Glomerular endothelial cell (primary cell): ENCODE measurements at places on chromosomes 6 and 20.

DNA sequence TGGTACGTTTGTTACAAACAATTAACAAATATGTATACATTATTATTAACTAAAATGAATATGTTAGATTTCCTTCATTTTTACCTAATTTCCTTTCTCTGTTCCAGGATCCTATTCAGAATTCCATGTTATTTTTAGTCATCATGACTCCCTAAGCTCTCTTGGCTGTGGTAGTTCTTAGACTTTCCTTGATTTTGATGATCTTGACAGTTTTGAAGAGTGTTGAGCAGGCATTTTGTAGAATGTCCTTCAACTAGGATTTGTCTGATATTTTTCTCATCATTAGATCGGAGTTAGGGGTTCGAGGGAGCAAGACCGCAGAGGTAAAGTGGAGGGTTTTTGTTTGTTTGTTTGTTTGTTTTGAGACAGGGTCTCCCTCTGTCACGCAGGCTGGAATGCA, 44.3 kb upstream of the ZNF184 start:
- no peak for DNase-seq

GRCh38 chr6:105759015-105759414, 327.1 kb upstream of the PRDM1 start:
- DNase-seq: no peak

DNA sequence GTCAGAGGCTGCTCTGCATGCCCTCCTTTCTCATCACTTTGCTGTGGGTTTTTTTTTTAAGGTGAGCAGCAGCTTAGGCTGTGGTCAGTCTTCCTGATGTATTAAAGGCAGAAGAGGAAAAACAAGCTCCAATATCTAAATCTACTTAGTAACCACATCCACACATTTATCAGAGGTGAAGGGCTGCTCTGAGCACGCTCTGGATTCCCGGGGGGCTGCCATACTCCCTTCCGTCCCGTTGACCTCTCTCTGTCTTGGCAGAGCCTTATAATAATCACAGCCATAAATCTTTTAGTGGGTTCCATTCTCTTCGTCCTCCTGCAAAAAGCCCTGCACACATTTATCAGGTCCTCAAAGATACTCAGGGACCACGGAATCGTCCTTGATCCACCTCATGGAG, 2.7 kb upstream of the LEMD2 start:
- no peak for DNase-seq

DNA sequence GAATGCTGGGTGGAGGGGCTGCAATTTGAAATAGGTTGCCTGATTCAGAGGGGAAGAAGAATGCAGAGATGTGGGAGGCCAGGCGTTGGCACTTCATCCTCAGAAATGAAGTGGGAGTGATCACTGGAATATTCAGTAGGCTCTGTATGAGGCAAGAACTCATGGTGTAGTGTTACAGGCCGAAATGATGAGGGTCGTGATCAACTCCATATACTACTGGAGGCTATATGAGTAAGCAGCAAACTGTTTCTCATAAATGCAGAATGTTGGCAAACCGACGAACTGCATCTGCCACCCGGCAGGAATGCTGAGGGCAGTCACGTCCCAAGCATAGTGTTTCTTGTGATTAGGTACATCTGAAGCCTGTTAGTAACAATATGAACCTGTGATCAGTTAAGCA, 12.7 kb downstream of the KCNS1 start:
- no peak for DNase-seq

DNA sequence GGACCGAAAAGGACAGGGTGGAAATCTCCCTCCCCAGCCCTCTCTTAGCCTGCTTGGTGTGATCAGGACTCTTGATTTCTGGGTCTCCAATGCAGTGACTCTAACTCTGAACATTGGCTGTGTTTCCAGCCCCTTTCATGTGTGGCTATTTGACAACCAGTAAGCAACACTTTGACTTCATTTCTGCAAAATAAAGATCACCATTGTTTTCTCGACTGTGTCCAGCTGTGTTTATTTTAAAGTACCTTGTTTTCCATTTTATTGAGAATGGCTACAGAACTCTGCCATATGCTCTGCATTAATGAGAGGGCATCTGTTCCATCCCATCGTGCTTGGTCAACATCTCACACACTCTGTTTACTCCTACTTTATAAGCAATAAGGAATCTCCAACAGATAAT, 60.9 kb upstream of the TAGAP start:
- no peak for DNase-seq

DNA sequence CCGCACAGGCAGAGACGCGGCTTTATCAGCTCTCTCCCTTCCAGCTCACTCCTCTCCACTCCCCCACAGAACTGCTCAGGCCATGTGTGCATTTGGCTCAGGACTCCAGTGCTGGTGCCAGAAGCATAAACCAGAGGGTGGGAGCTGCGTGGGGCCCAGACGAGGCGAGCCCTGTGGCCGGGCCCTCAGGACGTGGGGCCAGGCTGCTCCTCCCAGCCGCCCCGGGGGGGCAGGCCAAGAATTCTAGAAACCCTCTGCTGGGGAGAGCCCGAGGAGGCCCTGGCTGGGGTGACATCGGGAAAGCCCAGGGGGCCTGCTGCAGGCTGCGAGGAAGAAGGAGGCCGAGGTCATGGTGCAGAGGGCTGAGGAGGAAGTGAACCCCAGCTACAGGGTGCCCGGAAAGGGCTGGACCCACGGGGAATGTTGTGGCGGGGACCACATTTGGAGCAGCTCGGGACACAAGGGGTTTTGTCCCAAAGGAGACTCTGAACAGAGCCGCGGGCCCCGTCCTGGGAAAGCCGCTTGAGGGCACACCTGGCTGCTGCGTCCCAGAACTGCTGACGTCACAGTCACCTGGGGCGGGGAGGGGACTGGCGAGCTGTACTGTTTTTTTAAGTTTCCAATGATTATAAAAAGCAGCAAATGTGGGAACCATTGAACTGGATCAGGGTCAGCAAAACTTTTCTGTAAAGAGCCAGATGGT, 107.1 kb downstream of the BANF2 start:
- DNase-seq: no peak

DNA sequence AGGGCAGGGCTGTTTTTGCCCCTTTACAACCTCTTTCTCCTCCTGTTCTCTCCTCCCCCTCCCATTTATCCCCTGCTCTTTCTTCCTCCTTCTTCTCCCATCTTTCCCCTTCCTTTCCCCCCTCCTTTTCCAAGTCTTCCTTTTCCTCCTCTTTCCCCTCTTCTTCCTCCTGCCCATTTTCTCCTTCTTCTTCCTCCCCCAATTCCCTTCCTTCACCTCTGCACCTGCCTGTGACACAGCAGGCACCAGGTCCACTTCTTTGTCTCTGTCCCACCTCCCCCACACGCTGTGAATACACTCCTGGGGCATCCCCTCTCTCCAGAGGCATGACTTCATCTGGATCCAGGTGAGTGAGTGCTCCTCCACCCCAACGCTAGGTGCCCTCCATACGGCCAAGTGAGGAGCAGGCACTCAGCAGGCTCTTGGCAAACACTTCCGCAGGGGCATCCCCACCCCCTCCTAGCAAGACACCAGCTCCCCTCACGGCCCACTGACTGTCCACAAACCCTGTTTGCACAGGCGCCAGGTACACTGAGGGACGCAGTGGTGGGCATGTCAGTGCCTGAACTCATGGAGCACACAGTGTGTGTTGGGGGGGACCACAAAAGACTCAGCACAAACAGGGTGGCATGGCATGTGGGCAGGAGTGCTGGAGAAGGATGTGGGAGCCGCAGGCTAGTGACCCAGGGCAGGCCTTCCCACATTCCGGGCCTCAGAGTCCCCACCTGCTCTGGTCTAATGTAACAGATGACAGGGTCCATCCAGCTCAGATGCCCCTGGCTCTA, 10.7 kb upstream of the TLDC2 start:
- no peak for DNase-seq

DNA sequence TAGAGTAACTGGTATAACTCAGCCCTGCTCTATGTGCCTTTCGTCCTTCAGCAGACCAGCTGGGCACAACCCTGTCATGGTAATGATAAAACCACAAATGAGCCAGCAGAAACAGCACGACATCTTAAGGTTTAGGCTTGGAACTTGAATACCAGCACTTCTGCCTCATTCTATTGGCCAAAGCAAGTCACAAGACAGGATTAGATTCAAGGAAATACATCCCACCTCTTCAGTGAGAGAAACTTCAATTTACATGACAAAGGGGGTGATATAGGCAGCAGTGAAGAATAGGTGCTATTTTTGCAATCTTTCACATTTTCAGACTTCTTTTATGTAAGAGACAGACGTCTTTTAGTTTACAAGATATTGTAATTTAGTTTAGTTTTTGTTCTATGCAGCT, 69.8 kb upstream of the SLC35F1 start:
- no peak for DNase-seq

GRCh38 chr6:32212076-32212760, 11.6 kb downstream of the NOTCH4 start:
- no peak for DNase-seq

- DNase-seq: peak; percentile 88
Observed at GRCh38 chr6:12490904-12491571, 200.9 kb downstream of the EDN1 start.

DNA sequence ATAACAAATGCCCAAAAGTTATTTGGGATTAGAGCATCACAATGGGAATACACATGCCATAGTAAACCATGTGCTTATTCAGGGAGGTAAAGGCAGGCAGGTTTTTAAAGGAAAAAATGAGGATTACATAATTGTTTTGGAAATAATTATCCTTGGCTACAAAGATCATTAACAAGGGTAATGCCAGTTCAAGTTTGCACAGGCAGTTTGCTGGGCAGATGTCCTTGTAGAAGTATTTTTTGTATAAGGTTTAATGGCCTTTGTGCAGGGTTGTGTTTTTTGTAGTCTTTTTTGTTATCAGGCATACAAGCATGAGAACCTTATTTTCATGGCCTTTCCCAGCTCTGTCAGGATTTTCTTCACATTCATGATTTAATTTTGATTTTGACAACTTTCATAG, 24.7 kb downstream of the FBXO9 start:
- no peak for DNase-seq

GRCh38 chr6:32937230-32937633, 3.6 kb downstream of the HLA-DMB start:
- no peak for DNase-seq

- DNase-seq: no peak
Observed at GRCh38 chr6:53493635-53494025, 51.3 kb downstream of the GCLC start.

DNA sequence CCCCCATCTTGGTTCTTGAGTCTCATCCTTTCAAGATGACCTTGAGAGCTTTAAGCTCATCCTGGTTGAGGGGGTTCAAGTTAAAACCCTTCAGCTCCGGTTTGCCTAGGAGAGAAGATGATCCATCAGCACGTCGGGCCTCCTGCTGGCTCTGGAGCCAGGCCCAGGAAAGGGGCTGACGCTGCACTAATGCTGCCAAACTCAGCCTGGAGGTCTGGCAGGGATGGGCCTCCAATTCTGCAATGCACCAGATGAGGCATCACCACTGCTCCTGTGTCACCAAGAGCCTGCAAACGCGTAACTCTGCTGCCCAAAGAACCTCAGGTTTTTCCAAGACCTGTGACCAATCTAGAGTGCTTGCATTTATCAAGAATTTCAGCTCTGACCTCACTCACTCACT, 6.1 kb downstream of the PDRG1 start:
- no peak for DNase-seq

GRCh38 chr6:97195117-97195516, 87.9 kb downstream of the MMS22L start:
- no peak for DNase-seq

DNA sequence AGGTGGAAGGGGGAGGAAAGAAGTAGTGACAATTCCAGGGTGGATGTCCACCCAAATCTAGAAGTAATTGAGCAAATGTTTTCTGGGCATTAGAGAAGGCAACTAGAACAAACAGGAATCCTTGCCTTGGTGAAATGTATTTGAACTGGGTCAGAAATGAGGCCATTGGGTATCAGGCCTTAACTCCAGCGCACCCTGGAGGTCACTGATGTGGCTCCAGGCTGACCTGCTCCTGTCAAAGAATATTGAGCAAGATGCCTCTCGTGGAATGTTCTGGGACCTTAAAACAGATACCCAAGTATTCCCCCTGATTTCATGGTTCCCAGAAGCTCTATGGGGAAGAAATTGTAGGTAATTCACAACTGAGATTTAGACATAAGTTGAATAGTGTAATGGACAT, 6.9 kb downstream of the HLA-DPB1 start:
- DNase-seq: no peak

GRCh38 chr20:2465100-2465499, 5.5 kb downstream of the SNRPB start:
- no peak for DNase-seq

DNA sequence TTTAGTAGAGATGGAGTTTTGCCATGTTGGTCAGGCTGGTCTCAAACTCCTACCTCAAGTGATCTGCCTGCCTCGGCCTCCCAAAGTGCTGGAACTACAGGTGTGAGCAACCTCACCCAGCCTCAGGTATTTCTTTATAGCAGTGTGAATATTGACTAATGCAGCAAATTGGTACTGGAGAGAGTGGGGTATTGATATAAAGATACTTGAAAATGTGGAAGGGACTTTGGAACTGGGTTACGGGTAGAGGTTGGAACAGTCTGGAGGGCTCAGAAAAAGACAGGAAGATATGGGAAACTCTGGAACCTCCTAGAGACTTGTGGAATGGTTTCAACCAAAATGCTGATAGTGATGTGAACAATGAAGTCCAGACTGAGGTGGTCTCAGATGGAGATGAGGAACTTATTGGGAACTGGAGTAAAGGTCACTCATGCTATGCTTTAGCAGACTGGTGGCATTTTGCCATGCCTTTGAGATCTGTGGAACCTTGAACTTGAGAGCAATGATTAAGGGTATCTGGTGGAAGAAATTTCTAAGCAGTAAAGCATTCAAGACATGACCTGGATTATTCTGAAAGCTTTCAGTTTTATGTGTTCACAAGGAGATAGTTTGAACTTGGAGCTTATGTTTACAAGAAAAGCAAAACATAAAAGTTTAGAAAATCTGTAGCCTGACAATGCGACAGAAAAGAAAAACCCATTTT, 127.2 kb downstream of the DTNBP1 start:
- DNase-seq: no peak

DNA sequence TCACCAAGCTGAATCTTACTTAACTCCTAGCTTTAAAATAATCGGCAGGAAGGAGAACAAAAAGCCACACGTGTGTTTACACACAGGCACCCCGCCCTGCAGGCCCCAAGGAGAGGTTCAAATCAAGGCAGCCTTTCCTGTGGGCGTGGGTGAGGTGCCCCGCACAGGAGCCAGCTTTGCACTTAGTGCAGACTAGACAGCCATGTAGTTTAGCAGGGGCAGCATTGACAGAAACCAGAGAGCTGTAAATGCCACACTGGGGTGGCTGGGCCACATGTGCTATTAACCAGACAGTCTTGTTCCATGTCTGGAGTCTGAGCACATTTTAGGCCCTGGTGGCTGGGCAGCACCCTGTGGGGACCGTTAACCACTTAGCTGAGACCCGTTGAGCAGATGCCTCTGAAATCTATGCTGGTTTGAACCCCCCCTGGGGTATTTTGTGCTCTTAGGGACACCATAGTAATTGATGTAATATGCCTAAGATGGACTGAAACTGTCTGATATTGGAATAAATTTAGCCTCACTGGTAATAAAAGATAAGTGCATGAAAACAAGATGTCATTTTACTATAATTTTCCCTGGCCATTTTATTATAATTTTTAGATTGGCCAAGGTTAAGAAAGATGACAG, 106.4 kb upstream of the KCNG1 start:
- no peak for DNase-seq

- DNase-seq: no peak
Observed at GRCh38 chr6:16551466-16551865, 209.8 kb downstream of the ATXN1 start.
